ENCODE measurements at places on chromosomes 5 and 9. TPM values are rescaled to one million over a fixed set of nuclear protein-coding genes. Genes with fewer than 3 reads are reported as not detected.

GARIN3 gene
- total RNA-seq: not detected

SYK gene
- 92.4 TPM for total RNA-seq

NEURL1B gene
- total RNA-seq: 8.2 TPM

C5orf52 gene
- total RNA-seq: not detected

FAM13B gene
- total RNA-seq: 72.0 TPM

AQP3 gene
- total RNA-seq: 2.8 TPM

- no peaks in the 10 kb centered on the region for H3K36me3 ChIP-seq
- no peaks in the 10 kb centered on the region for H3K4me1 ChIP-seq
- DNase-seq: no peak
Measured at GRCh38 chr5:7422316-7423106, 26.6 kb downstream of the ADCY2 start.

DNA sequence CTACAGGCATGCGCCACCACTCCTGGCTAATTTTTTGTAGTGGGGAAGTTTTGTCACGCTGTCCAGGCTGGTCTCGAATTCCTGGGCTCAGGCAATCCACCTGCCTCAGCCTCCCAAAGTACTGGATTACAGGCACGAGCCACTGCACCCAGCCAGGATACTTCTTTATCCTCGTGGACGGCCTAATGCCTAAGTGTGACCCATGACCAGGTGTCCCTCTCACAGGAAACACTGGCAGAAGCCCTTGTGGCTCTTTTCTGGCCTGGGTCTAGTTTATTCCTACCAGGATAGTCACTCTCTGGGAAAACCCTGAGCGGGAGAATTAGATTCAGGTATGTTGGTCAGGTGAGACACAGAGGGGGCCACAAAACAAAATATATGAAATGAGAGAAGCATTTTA lies 90.4 kb downstream of the PJA2 start:
- H3K4me1 ChIP-seq: no peaks in the 10 kb centered on the region
- H3K27me3 ChIP-seq: no peaks in the 10 kb centered on the region
- no peaks in the 10 kb centered on the region for H3K36me3 ChIP-seq
- DNase-seq: no peak
- H3K27ac ChIP-seq: no peak overlapping the region

DNA sequence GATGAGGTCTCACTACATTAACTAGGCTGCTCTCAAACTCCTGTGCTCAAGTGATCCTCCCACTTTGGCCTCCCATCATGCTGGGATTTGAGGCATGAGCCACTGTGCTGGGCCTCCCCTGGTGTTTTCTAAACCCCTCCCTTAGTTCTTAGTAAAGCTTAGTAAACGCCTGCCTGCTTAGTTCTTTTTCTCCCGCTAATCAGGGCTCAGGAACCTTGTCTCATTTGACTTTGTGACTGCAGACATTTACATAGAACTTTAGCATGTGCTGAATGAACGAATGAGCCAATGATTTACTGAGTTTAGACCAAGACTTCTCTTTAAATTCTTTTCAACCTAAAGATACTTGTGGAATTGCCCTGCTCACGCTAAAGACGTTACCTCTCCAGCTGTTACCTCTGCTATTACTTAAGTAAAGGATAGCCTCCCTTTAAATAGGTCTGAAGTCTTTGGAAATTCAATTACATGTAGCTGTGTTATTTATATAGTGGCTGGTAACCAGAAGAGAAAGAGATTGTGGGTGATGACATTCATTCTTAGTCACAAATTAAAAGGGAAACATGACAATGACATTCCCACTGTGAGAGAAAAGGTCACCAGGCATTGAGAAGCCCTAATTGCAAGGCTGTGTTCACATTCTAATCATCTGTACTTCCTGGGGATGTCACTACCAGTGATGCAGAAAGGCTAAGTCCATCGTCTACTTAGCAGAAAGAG lies 18.6 kb upstream of the SUSD1 start:
- no peaks in the 10 kb centered on the region for H3K27me3 ChIP-seq
- no peak overlapping the region for H3K27ac ChIP-seq
- H3K36me3 ChIP-seq: no peaks in the 10 kb centered on the region
- no peak overlapping the region for H3K4me3 ChIP-seq
- no peak for DNase-seq

- H3K4me1 ChIP-seq: peaks cover 7% of the 10 kb centered on the region
- no peaks in the 10 kb centered on the region for H3K36me3 ChIP-seq
- H3K27ac ChIP-seq: no peak overlapping the region
- H3K27me3 ChIP-seq: no peaks in the 10 kb centered on the region
- no peak overlapping the region for H3K4me3 ChIP-seq
Measured at GRCh38 chr9:100477241-100477640, 4.3 kb downstream of the TMEFF1 start.

DNA sequence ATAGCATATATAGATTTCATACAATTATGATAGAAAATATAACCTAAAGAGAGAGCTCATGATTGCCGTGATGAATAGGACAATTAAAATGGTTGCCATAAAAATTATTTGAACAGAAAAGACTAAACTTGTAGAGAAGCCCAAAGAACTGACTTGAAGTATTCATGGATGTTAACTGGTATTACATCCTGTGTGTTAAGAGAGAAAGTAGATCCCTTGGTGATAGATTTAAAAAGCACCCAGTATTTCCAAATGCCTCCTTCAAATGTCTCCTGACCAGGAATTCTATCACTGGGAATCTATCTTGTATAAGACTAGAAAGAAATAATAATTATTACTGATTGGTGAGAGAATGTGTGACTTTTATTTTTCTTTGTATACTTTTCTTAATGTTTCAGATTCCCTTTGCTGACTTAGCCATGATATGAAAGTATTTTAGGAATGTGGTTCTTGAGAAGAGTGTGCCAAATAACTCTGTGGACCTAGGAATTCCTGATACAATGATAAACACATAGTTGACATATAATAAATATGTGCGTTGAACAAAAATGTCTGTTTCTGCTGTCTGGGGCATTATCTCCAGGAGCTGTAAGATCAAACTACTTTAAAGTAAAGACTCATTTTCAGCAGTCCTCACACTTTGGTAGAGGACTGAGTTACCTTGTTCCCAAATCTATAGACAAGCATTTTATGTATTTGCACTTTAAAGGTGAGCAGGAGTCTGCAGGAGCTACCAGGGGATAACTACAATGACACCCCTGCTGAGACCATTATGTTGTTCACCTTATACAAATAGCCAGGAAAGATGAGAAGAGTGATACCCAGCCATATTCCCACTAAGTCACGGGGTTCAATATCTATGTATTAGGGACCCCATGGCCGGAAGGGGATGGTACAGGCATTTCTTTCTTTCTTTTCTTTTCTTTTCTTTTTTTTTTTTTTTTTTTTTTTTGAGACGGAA lies 211.1 kb upstream of the TLE4 start:
- H3K27me3 ChIP-seq: no peaks in the 10 kb centered on the region
- no peaks in the 10 kb centered on the region for H3K4me1 ChIP-seq
- no peak overlapping the region for H3K4me3 ChIP-seq
- no peak overlapping the region for H3K27ac ChIP-seq
